NK-92 treated with Interleukin-12 subunit alpha and Interleukin-12 subunit beta, amount 100 ng/mL, for 24 hours (cell line): ENCODE measurements at places on chromosomes 3 and 15.

DNA sequence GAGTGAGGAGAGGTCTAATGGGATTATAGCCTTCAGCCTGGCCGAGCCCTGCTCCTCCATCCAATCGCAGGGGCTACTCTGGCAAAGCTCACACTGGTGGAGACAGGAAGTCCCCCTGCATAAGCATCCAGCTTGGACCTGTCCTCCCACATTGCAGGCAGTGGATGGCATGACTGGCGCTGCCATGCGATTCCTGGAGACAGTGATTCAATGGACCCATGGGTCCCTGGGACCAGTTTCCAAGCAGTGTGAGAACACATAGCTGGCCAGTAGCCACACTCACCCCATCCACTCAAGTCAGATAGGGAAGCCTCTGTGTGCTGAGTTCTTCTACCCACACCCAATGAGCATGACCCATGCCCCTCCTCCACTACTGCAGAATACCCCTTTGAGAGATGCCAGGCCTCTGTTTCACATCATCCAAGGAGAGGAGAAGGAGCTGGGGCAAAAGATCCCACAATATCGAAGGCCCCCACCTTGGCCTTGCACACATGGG, 18.1 kb upstream of the POC1A start:
- no peak for DNase-seq

GRCh38 chr3:113276751-113277080, 65.4 kb downstream of the BOC start:
- no peak for DNase-seq

DNA sequence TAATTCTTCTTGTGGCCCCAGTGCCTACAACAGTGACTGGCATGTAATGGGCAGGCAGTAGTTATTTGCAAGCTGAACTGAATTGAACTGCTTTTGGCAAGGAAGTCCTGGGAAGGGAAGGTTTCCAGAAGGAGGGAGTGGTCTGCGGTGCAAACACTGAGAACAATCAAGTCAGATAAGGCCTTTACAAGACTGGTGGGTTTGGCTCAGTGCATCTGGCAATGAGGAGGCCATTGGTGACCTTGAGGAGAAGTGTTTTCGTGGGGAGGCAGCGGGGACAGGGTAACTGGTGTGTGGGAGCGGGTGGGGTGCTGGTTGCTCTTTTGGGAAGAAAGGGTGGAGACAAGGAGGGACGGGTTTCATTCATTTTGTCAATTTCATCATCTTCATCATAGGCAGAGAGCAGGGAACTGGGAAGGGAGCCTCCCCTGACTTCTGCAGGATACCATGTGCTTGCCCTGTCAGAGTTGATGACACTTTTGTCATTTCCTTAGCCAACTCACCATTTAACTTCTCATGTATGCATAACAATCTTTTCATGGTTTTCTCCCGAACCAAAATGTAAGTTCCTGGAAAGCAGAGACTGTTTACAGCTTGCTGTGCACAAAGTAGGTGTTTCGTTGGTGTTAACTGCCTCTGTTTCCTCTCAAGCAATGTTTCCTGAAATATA, 8.4 kb upstream of the EHD4 start:
- DNase-seq, result no peak

DNA sequence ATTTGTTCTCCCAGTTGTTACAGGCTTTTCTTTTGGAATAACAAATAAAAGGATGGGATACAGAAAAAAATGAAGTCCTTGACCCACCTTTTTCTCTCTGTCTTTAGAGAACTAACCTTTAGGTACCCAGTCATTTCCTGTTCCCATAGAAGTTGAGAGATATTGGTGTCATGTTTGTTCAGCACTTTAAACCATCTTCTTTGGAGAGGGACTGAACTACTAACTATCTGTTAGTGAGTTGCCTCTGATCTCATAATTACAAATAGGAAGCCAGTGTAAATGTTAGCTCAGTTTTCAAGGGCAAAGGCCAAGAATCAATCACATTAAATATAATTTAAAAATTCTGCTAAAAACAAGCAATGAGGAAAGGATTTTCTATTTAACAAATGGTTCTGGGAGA, 72.9 kb upstream of the DCBLD2 start:
- DNase-seq, result no peak

GRCh38 chr3:65597952-65598413, 440.7 kb downstream of the MAGI1 start:
- no peak for DNase-seq

GRCh38 chr3:143668924-143669790, 179.1 kb downstream of the SLC9A9 start:
- no peak for DNase-seq

DNA sequence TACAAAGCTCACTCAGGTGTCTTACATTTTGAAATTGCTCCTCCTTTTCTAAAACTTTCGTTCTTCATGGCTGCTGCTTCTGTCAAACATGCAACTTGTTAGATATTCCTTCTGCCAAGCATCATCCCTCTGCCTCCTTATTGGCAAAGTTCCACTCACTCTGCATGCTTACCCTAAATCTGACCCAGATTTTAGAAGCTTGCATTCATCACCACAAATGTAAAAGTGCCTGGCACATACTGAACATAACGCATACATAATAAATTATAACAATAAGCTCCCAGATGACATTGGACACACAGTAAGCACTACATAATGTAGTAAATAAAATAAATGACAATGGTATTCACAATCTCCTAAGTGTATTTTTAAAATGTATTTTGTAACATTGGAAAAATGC, 107.4 kb downstream of the LMLN start:
- no peak for DNase-seq
